Islet precursor cell (in vitro differentiated cells): ENCODE measurements at places on chromosomes 16 and 17.

- DNase-seq = no peak
Observed at GRCh38 chr17:4735876-4736651, 3.6 kb upstream of the ZMYND15 start.

DNA sequence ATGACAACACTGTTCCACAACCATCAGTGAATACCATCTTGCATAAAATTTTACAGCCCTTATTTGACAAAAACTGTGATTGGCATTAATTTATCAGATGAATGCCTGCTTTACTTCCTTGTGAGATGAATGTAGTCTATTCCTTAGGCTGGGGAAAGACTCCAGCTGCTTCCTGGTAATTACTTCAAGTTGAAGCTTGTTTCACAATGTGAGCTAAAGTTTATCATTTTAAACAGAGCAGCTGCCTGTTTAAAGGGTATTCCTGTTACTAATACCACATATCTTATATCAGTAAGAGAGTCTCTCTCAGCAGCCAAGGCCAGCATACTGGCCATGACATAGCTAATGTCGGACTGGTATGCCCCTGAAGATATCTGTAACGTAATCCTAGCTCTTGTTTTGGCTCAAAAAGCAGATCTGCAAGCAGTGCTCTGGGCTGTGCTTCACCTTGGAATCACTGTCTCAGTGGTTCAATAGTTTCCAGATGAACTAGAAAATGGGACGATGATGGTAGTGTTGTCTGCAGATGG lies 13.2 kb upstream of the ARL2BP start:
- DNase-seq = no peak

GRCh38 chr17:9705745-9706144 lies 60.4 kb downstream of the USP43 start:
- no peak for DNase-seq

DNA sequence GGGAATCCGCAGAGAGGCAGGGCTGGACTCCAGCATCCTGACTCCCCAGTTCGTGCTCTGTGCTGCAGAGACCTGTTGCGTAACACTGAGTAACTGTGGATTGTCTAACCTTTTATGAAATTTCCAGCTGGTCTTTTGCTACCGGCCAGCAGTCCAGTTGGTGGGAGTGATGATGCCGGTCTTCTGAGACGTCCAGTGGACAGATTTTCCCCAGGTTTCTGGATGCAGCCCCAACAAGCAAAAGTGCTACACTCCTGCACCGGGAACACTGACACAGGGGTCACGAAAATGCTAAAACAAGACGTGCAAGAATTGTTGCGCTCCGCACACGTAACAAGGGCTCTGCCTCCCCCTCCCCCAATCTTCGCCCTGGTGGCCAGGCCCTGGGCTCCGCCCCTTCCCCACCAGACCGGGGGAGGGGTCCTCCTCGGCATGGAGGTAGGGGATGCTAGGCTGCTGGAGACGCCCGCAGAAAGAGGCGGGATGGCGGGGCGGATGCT lies 701 bp upstream of the MRC2 start:
- no peak for DNase-seq

GRCh38 chr17:2319051-2319450 lies 15.3 kb downstream of the SRR start:
- no peak for DNase-seq

GRCh38 chr17:69818467-69818866 lies 256.6 kb upstream of the KCNJ16 start:
- no peak for DNase-seq

GRCh38 chr17:49993423-49994060 lies 1.5 kb downstream of the DLX3 start:
- peak; percentile 85 for DNase-seq

DNA sequence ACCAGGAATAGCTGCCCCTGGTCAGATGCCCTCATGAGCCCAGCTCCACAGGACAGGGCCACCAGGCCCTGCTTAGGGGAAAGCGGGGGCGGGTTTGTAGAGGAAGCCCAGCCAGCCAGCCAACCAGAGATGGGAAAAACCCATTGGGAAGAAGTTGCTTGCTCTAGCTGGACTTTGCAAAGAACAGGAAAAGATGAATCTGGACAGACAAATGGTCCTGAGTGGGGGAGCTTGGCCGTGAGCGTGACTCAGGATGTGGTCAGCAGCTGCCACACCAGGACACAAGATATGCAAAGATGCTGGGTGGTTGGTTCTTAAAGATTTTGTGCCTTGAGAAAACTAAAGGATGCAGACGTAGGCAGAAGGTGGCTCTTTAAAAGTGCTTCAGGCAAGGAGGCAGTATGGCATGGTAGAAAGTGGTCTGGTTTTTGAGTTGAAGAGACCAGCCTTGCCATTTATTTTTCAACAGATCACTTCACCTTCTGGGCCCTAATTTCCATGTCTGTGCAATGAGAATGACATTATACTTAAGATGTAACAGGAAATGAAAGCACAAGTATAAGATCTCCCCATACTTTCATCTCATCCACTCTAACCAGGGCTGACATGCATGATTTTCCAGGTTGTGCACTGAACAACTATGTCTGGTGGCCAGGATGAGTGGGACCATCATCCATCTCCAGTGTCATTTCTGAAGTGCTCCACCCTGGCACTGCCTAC lies 27.8 kb upstream of the HEATR6 start:
- peak; percentile 52 for DNase-seq

- no peak for DNase-seq
Observed at GRCh38 chr17:80095844-80096475, 5.4 kb upstream of the GAA start.

DNA sequence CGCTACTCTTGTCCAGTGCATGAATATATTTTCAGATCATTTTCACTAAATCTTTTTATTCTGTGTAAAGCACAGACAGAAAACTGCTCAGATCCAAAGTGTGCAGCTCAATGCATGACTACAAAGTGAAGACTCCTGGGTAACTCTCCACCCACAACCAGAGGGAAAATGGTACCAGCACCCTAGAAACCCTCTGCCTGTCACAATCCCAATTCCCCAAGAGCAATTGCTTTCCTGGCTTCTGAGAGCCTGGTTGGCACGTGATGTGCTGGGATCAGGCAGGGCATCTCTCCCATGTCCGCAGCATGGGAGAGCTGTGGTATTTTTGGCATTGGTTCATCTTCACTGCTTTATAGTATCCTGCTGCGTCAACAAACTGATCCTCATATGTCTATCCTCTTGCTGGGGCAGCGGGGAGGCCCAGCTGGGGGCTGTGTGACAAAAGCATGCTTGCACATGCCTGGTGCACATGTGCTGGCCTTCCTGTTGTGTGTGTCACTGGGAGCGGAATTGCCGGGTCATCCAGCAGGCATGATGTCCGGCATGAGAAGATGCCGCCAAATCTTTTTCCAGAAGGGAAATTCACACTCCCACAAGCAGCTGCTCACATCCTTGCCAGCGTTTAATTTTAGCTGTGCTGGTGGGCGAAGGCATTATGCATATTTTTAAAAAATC lies 278.9 kb upstream of the FOXF1 start:
- DNase-seq = peak; percentile 43

DNA sequence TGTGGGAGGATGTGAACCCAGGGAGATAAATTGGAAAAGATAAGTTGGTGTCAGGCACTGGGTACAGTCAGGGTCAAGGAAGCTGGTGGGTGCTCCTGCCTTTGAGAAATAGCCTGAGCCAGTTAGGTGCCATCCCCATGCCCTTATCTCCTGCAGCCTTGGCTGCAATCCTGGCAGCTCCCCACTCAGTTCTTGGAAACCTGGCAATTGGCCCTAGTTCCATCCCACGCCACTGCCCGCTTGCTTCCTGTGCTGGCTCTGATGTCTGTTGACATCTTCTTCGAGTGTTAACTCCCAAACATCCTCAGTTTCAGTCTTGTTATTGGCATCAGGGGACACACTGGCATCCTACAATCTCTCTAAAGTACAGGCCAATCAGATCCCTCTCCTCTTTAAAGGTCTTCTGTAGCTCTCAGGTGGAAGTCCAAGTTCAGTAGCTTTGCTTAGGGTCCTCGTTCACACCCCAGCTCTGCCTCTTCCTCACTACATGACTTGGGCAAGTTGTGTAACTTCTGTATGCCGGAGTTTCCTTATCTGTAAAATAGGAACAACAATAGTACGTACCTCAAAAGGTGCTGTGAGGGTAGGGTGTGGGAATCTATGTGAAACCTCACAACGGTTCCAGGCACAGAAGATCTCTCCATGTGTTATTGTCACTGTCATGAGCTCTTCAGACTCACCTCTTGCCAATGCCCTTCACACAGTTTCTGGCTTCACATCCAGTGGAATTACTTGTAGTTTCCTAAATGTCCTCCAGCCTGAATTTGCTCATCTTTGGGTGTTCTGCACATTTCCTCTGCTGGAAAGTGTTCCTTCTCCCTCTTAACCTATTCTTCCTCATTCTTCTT lies 13.5 kb upstream of the PRKAR1A start:
- DNase-seq = no peak

DNA sequence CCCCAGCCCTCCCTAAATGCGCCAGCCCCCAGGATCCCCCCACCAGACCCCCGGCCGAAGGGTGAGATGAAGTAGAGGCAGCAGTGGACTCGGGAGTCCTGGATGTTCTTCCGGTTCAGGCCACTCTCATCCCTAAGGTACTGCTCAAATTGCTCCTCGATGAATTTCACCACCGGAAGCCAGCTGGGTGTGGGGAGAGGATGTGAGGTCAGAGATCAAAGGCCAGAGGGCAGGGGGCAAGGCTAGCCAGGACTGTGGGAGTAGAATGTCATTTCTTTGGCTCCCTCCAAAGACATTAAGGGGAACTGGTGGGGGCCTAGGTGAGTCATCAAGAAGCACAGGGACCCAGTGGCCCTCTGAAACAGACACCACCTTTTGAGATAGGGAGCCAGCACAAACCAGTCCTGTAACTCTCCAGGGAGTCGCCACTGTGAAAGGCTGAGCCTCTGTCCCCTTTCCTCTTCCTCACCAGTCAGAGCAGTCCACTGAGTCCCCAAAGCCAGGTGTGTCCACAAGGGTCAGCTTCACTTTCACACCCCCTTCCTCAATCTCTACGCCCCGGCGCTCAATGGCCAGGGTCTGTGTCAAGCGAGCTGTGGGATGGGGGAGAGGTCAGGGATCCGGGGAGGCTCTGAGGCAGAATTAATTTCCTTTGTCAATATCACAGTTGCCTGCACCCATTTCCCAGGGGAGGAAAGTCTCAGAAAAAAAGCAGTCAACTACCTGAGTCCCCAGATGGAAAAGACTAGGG lies 895 bp downstream of the SEPTIN1 start:
- no peak for DNase-seq

- no peak for DNase-seq
Observed at GRCh38 chr16:81478876-81479511, 34.4 kb downstream of the CMIP start.
